ENCODE measurements at places on chromosomes 16 and 17.

DNA sequence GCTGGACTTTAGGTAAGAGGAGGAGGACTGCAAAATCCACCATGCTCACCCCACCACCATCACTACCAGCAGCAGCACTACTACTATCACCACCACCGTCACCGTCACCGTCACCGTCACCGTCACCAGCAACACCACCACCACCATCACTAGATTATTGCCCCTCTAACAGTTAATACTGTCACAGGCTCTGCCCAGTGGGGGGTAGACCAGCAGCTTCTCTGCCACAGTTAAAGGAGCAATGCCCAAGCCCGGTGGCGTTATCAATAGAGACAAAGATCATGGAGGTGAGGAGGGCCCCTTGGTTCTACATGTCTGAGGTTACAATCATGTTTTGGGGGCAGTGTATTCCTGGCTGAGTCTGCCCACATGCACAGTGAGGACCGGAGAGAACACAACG, 184.4 kb upstream of the DYNLRB2 start:
- no peak for DNase-seq

DNA sequence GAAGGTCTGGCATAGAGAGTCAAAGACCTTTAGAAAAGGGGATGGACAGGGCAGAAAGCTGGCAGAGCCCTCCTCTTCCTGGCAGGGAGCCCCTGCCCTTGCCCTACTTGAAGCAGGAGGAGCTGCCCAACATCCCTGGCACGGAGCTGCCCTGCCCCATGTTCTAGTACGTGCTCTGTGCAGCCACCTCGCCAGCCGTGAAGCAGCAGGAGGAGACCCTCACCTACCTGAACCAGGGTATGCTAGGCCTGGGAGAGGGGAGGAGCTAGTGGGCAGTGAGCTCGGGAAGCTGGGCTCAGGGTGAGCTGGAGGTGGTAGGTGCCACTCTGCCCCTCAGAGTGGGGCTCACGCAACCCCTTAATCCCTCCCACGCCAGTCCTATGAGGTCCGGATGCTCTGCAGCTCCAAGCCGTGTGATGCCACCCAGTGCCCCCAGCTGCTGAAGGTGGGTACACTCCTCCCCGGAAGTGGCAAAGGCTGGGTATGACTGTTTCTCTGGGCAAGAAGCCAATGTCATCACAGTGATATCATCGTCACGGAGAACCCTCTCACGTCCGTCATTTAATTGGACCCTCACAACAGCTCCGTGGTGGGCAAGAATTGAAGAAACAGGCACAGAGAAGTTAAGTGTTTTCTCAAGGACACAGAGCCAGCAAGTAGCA, 12.7 kb upstream of the STAC2 start:
- peak; percentile 49 for DNase-seq

DNA sequence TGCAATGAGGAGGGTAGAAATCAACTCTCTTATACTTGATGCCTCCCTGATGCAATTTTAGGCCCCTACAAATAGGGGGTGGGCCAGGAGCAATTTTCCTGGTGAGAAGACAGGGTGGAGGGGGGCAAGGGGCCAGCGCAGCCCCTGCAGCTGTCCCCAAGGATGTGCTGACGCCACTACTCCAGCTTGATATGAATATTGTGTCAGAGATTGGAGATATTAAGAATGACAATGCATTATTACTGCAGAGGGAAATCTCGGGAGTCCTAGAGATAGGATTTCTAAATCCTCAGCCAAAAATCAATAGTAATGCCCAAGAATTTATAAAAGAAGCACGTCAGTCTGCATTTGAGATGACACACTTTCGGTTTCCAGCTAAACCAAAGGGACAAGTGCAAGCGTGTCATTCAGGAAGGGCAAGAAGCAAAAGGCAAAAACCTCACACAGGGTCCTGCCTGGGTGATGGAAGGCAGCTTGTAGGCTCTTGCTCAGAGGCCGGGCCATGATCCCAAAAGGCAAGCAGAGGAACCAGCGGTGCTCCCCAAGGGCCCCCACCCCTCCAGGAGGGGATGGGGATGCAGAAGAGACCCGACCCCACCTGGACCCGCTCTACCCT, 178.8 kb downstream of the C16orf78 start:
- DNase-seq, result no peak

DNA sequence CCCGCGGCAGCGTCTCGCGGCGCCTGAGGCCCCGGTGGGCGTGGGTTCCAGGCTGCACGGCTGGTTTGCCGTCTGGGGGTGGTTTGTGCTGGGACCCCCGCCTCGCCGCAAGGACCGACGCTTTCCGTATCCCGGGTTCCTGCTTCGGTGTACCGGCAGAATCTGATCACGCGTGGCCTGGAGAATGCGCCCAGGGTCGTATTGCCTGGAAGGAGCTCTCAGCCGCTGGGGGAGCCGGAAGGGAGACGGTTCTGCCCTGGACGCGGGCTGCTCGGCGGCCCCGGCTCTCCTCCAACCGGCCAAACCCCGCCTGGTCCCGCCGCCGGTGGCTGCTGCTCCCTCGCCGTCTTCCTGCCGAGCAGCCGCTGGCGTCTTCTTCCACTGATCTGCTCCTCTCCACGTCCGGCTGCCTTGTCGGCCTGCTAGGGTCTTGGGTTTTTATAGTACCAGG, 39.8 kb downstream of the ZNF778 start:
- DNase-seq, result no peak

All from stimulated activated CD4-positive, alpha-beta T cell treated with anti-CD3 and anti-CD28 coated beads, Interleukin-15, amount 100 ng/mL, for 48 hours (primary cell).